ENCODE measurements at places on chromosomes 1 and 21.
A peak's percentile ranks its signal among the peaks of the same experiment; 100 is the strongest.

DNA sequence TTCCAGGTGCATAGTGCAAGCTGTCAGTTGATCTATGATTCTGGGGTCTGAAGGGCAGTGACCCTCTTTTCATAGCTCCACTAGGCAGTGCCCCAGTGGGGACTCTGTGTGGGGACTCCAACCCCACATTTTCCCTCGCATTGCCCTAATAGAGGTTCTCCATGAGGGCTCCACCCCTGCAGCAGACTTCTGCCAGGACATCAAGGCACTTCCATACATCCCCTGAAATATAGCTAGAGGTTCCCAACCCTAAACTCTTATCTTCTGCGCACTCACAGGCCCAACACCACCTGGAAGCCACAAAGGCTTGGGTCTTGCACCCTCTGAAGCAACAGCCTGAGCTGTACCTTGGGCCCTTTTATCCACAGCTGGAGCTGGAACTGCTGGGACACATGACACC lies 65.7 kb upstream of the PKN2 start:
- no peak for DNase-seq

GRCh38 chr1:9537863-9538668 lies 1.2 kb upstream of the SLC25A33 start:
- DNase-seq = no peak

- DNase-seq = no peak
Measured at GRCh38 chr1:231124746-231125145, 37.1 kb upstream of the TRIM67 start.

GRCh38 chr1:149962039-149962647 lies 25.5 kb upstream of the MTMR11 start:
- peak; percentile 57 for DNase-seq

DNA sequence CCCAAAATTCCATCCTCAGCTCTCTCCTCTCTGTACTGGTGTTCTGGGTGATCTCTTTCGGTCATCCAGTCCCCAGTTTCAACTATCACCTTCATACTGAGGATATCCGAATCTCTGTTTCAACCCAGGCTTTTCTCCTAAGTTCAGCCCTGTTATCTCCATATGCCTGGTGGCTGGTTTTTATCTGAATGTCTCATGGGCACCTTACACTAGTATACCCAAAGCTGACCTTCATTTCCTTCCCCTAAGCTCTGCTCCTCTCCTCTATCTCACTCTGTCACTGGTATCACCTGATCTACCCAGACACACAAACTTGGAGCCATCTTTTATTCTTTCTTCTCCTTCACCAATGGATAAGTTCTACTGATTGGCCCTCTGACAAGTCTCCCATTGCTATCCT lies 53.0 kb downstream of the LRRC71 start:
- no peak for DNase-seq

GRCh38 chr1:156690675-156691036 lies 13.4 kb upstream of the NES start:
- no peak for DNase-seq

- DNase-seq = no peak
Measured at GRCh38 chr1:172897738-172898137, 153.0 kb downstream of the TNFSF18 start.

- DNase-seq = peak; percentile 66
Measured at GRCh38 chr1:155591770-155592169, 18.2 kb upstream of the MSTO1 start.

- DNase-seq = no peak
Measured at GRCh38 chr1:107464827-107465226, 324.0 kb downstream of the NTNG1 start.

DNA sequence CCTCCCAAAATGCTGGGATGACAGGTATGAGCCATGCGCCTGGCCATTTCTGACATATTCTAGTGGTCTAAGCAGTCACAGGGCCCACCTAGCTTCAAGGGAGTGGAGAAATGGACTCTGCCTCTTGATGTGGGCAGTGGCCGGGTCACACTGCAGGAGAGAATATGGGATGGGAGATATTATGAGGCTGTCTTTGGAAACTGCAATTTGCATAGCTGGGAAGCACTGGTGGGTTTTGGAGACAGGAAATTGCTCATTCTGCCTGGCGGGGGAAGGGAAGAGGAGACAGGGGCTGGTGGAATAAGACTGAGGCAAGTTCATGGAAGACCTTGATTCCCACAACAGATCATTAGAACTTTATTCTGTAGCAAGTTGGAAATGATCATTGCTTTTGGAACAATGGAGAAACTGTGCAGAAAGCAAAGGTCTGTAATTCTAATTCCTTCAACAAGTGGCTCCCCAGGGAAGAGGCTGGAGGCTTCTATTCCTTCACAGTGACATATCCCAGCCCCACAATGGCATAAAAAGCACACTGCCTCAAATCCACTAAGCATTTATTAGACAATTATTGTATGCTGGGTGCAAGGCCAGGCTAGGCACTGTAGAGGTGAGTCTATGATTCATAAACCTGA lies 10.5 kb downstream of the NCMAP start:
- no peak for DNase-seq

- DNase-seq = no peak
Measured at GRCh38 chr1:6087377-6087772, 41.7 kb downstream of the KCNAB2 start.

GRCh38 chr1:2597441-2598328 lies 11.1 kb downstream of the PRXL2B start:
- DNase-seq = no peak

DNA sequence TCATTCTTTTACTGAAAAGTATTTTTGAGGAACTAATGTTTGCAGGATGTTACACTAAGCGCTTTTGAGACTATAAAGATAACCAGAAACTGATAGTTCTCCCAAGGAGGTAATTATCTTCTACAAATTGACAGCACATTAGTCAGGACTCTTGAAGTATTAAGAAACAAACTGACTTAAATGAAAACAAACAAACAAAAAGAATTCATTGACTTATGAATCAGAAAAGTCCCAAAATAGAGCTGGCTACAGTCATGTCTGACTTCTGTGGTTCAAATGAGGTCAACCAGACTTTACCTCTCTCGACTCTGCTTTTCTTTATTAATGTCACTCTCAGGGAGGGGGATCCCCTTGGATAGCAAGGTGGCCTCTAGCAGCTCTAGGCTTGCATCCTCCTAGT lies 296.8 kb downstream of the TPR start:
- DNase-seq = no peak

GRCh38 chr1:35851132-35851869 lies 31.7 kb upstream of the AGO1 start:
- no peak for DNase-seq

GRCh38 chr1:244963231-244963826 lies 99.0 kb upstream of the HNRNPU start:
- DNase-seq = no peak

- no peak for DNase-seq
Measured at GRCh38 chr1:218454700-218455282, 109.7 kb downstream of the TGFB2 start.

DNA sequence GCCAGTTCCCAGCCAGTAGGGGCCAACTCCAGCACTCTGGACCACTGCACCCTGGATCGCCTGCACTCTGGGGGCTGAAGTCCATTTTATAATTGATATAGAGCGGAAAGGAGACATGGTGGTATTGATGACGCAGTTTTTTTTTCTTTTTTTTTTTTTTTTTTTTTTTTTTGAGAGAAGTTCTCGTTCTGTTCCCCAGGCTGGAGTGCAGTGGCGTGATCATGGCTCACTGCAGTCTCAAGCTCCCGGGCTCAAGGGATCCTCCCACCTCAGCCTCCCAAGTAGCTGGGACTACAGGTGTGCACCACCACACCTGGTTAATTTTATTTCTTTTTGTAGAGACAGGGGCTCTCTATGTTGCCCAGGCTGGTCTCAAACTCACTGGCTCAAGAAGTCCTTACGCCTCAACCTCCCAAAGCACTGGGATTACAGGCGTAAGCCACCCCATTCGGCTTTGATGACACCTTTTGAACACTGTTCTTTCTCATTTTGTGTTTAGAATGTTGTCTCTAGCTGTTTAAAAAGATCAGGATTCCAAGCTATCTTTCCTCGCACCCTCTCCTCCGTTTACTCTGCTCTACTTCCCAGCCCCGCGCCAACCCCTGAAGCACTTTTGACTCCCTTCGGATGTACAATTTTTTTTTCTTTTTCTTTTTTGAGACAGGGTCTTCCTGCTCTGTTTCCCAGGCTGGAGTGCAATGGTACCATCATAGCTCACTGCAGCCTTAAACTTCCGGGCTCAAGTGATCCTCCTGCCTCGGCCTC lies 960 bp downstream of the MX2 start:
- no peak for DNase-seq

GRCh38 chr1:183029591-183030000 lies 6.4 kb downstream of the LAMC1 start:
- no peak for DNase-seq

GRCh38 chr21:27362249-27362648 lies 395.4 kb upstream of the ADAMTS5 start:
- DNase-seq = peak; percentile 8

DNA sequence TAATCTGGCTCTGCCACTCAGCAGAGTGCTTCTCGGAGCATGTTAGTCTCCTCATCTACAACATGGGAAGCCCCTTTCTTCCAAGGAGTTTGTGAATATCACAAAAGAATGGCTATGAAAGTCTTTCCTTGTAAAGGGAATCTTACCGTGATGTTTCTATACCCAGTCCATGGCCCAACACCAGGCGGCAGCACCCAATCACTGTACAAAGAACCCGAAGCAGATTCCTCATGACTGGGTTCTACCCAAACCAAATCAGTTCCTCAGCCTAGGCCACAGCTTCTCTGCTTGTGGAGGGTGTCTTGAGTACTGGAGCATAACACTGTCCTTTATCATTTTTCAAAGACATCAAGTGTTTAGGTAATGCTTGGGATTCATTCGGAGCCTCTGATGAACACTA lies 16.6 kb upstream of the SLFNL1 start:
- no peak for DNase-seq

DNA sequence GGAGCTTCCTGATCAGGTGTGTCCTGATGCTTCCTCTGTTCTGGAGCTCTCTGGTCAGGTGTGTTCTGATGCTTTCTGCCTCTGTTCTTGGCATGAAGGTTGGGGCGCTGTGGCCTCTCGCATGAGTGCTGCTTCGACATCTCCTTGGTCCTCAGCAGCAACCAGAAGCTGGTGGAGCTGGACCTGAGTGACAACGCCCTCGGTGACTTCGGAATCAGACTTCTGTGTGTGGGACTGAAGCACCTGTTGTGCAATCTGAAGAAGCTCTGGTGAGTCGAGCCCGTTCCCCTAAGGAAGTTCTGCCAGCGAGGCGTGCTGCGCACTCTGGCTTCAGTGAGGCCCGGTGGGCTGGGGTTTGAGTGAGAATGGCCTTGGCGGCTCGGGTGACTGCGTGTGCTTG lies 18.0 kb downstream of the NLRP3 start:
- DNase-seq = no peak

DNA sequence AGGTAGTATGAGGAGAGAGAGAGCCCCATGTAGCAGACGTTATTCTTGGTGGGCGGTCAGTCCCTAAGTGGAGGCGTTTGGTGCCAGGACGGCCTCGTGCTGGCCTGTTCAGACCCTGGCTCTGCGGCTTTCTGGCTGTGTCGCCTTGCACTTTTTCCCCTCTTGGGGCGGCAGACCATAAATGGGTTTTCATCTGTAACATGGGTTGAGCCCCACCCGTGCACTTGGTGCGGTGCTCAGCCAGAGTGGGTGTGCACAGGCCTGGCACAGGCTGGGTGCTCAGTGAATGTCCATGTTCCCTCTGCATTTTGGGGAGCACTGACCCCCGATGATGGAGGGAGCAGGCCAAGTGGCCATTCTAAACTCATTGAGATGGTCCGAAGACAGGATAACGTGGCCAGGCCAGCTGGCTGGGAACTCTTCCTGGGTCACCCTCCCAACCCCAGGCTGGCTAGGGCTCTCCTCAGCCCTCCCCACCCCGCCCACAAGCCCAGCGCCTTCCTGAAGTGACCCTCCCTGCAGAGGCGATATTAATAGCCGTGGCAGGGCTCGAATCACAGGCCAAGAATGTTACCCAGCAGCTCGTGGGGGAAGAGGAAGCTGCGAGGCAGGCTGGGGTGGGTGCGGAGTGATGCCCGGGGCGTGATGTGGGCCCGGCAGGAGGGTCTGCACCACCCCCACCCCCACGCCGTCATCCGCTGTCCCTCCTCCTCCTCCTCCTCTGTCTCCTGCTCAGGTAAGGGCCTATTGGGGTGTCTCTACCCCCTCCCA lies 78.5 kb downstream of the ARHGEF10L start:
- DNase-seq = no peak

GRCh38 chr1:12380326-12381249 lies 150.8 kb downstream of the VPS13D start:
- DNase-seq = no peak

DNA sequence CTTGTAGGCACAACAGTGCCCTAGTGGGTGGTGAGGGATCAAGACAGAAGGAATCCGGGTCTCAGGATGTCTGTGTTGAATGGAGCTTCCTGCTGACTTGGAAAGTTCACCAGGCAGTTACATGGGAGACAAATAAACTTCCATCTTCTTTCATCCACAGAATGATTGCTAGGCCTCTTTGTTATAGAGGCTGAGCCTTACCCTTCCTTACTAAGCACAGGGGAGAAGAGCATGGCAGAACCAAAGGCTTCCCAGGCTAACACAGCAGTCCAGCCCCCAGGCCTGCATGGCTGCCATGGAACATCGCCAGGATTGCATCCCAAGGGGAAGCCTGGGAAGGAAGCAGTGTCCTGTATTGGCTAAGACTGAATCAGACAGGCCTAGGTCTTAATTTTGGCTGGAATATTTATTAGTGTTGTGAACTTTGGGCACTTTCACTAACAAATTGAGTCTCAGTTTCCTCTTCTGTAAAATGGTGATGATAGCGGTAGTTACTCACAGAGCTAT lies 18.7 kb downstream of the HEYL start:
- no peak for DNase-seq

DNA sequence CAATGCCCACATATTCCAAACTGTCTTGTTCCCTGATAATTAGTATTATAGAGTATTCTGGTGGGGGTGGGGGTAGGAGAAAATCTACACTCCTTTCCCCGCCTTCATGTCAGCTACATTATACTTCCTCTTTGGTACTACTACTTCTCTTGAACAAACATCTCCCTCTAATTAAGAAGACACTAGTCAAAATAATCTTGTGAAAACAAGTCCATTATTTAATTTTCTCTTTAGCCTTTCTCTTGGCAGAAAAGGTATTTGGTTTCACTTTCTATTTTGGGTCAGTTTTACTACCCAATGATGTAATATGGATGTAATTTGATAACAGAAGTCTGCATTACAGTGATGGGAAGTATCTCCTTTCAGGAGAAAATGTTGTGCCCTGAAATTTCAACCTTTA lies 22.5 kb downstream of the NTMT2 start:
- no peak for DNase-seq

GRCh38 chr1:219587401-219587800 lies 25.5 kb downstream of the ZC3H11B start:
- no peak for DNase-seq

GRCh38 chr1:94912263-94913184 lies 14.4 kb downstream of the CNN3 start:
- no peak for DNase-seq
